ENCODE measurements at places on chromosomes 13 and 19.

GRCh38 chr13:31880851-31881494, 141.6 kb downstream of the RXFP2 start:
- DNase-seq, result no peak

- no peak for DNase-seq
Measured at GRCh38 chr19:41940731-41941409, 12.6 kb upstream of the ERFL start.

DNA sequence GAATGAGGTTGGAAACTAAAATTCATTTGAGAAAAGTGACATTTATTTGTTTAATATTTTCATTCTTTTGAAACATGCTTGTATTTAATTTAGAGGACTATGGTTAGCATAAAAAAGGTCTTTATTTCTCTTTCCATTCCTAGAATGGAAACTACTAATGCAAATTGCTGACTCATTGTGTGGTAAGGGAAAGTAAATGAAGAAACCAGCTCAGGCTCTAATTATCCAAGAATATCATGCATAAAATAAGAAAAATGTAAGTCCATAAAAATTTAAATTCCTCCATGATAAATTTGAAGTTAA, 777.0 kb upstream of the SLITRK1 start:
- DNase-seq, result peak; percentile 57

- no peak for DNase-seq
Measured at GRCh38 chr19:43362179-43362578, 8.7 kb downstream of the CD177 start.

DNA sequence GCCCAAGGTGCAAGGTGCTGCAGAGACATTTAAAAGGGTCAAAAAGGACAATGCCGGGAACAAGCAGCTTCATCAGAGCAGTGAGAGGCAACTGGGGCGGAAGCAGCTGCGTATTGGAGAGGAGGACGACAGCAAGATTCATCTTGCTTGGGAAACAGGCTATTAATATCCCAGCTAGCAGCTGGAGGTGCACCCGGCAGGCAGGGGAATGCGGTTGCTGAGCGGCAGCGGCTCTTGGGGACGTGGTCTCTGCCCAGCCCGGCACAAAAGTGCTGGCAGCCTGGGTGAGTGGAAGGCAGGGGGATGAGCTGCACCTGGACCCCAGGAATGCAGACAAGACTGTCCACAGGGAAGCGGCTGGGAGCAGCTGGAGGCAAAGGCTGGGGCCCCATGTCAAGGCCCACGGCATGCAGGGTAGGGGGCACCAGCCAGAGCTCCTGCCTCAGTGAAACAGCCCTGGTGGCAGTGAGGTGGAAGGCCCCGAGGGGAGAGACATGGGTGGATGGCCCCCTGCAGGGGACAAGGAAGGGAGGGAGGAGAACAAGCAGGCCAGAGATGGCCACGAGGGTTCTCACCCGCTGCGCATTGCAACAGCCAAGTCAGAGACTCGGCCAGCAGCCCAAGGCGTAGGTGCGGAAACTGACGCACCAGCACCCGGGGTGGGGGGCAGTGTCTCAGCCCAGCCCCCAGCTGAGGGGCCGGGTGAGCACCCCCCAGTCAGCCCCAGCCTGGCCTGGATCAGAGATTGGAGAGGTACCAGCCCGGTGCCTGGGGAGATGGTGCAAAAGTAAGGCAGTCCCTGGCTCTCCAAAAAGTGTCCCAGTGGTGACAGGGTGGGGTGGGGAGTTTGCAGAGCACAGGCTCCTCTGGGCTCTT, 34.4 kb downstream of the PEPD start:
- no peak for DNase-seq

DNA sequence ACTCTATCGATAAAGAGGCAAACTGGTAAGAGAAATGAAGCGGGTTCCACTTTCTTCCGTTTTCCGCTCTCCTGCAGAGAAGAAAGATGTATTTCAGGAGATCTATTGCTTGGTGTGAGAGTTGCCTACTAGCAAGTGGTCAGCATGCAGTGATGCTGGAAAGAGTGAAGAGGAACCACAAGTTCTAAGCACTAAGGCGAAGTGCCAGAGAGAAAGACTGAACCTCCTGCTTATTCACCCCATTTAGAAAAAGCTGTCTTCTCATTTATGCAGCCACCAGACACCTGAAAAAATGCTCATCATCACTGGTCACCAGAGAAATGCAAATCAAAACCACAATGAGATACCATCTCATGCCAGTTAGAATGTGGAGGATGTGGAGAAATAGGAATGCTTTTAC, 78.7 kb upstream of the GPC6 start:
- DNase-seq, result no peak

DNA sequence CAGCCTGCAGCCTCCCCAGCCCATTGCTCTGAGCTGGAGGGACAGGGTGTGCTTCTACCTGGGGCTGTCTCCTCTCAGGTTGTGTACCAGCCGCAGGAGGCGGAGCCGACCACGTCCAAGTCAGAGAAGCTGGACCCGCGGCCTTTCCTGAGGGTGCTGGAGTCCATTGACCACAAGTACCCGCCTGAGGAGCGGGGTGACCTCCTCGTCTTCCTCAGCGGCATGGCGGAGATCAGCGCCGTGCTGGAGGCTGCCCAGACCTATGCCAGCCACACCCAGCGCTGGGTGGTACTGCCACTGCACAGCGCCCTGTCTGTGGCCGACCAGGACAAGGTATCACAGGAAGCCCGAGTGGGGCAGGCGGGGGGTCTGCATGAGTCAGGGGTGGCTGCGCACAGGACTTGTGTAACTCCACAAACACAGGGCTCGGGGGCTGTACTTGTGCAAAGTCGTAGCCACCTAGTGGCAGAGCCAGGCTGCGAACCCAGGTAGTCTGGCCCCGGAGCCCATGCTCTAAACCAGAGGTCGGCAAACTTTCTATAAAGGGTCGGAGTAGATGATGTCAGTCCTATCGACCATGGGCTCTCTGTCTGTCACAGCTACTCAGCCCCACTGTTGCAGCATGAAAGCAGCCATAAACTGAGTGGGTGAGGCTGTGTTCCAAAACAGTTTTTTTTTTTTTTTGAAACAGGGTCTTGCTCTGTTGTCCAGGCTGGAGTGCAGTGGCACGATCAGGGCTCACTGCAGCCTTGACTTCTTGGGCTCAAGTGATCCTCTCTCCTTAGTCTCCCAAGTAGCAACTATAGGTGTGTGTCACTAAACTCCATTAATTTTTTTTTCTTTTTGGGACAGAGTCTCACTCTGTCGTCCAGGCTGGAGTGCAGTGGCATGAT, 8.9 kb downstream of the DHX34 start:
- no peak for DNase-seq

DNA sequence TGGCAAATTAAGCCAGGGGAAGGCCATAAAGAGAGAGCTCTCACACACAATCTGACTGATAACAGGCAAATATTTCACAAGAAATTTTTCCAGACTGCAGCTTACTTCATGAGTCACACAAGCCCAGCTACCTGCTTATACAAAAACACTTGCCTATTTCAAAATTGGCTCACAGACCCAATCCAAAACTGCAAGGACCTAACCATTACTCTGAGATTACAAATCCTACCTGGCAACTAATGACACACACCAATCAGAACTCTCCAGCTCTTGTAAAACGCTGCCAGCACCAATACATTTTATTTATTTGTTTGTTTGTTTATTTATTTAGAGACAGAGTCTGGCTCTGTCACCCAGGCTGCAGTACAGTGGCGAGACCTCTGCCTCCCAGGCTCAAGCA, 18.1 kb upstream of the ZFP82 start:
- no peak for DNase-seq

DNA sequence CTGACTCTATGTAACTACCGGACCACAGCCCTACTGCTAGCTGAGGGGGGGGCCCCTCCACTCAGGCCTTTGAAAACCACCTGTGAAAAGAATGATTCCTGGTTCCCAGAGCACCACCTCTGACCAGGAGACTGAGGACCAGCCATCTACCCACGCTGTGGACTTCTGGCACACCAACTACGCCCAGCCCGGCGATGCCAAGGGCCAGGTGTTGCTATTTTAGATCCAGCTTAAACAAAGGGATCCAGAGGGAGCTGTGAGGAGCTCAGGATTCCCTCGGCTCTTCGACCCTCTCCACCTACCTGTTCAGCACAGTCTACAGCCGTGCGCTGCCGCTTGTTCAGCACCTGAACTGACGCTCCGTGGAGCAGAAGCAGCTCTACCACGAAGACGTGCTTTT, 23.0 kb downstream of the PDCD5 start:
- DNase-seq, result no peak

- DNase-seq, result no peak
Measured at GRCh38 chr13:99124046-99124400, 76.6 kb upstream of the UBAC2 start.

- DNase-seq, result peak; percentile 54
Measured at GRCh38 chr19:44772959-44773358, 4.7 kb upstream of the CBLC start.

- DNase-seq, result no peak
Measured at GRCh38 chr13:43238341-43239083, 215.1 kb downstream of the DNAJC15 start.

DNA sequence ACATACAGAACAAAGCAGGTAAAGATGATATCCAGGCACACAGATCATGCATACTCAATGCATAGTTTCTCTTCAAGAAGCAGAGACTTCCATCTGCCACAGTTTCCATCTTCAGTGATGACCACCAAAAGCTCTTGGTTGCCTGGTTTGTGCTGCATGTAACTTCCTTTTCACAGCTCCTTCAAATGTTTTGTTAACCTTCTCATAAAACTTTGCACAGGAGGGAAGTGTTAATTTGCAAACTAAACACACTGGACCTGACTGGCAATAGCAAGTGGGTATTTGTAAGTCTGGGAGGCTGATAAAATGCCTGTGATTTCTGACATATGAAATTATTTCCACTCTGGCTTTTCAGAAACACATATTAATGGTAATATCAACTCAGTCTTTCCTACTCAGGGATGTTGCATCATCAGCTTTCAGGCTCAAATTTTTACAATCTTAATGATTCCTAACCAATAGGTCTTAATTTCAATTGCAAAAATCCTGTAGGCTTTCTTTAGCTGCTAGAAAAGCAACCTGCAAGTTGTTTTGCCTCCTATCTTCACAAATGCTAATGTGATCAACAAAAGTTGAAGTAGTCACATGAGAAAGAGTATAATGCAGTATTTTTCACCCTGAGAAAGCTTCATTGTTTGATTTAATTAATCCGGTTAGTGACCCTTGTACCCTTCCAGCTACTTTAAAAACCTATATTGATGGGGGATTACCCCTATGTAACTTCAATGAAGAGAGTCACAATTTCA, 575.6 kb downstream of the DIAPH3 start:
- no peak for DNase-seq

GRCh38 chr13:67416047-67416925, 186.2 kb upstream of the PCDH9 start:
- DNase-seq, result peak; percentile 2

GRCh38 chr13:66689628-66690027, 540.5 kb downstream of the PCDH9 start:
- DNase-seq, result peak; percentile 32

DNA sequence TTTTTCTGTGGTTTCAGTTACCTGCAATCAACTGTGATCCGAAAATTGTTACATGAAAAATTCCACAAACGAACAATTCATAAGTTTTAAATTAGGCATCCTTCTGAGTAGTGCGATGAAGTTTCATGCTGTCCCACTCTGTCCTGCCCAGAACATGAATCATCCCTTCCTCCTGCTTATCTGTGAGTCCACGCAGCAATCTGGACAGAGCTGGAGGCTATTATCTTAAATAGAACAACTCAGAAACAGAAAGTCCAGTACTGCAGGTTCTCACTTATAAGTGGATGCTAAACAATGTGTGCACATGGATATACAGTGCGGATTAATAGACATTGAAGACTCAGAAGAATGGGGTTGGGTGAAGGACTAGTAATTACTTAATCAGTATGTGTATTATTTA, 583.7 kb upstream of the SPRY2 start:
- no peak for DNase-seq

- DNase-seq, result no peak
Measured at GRCh38 chr13:46556418-46556779, 3.4 kb downstream of the LRCH1 start.

DNA sequence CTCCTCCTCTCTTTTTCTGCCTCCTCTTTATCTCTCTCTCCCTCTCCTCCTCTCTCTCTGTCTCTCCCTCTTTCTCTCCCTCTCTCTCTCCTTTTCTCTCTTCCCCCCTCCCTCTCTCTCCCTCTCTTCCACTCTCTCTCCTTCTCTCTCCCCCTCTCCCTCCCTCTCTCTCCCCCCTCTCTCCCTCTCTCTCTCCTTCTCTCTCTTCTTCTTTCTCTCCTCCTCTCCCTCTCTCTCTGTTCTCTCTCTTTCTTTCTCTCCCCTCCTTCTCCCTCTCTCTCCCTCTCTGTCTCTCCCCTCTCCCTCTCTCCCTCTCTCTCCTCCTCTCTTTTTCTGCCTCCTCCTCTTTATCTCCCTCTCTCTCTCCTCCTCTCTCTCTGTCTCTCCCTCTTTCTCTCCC, 197.4 kb downstream of the UQCRFS1 start:
- DNase-seq, result no peak

DNA sequence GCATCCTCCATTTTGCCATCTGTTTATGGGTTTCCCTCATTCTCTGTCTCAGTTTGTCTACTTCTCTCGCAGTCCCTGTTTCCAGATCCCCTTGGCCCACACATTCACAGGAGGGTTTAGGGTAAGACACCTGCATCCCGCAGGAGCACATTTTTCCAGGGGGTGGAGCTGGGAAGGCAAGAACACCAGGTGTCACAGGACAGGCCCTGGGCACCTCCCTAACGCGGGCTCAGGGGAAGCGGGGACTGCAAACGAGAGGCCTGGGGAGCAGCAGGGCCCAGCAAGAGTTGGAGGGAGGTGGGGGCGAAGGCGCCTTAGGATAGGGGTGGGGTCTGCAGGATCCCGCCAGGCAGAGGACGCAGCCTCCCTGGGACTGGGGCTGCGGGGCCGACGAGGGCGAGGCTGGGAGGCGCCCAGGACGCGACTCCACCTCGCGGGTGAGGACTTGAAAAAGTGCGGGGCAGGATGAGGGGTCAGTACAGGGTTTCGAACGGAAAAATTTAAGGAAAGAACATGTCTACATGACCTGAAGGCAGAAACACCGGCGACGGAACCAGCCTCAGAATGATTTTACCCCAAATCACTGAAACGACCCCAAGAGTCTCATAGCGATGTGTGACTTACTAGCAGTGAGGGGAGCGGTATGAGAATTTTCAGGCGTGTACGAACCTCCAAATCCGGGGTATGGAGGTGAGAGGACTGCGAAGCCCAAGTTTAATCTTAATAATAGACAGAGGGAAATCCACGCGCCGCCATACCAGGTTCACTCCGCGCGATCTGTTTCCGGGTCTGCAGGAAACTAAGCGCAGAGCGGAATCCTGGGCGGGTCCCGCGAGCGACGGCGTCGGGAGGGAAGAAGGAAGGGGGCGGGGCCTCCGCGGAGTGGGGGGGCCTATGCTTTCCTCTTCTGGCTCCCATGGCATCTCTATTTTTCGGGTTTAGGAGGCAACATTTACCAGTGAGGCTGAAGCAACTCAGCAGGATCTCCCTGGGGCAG, 7.1 kb upstream of the ERVV-2 start:
- DNase-seq, result peak; percentile 23

Data from fibroblast of skin of scalp (primary cell).